ENCODE measurements at places on chromosomes 7 and 10. TPM values are rescaled to one million over a fixed set of nuclear protein-coding genes. Genes with fewer than 3 reads are reported as not detected.

DNA sequence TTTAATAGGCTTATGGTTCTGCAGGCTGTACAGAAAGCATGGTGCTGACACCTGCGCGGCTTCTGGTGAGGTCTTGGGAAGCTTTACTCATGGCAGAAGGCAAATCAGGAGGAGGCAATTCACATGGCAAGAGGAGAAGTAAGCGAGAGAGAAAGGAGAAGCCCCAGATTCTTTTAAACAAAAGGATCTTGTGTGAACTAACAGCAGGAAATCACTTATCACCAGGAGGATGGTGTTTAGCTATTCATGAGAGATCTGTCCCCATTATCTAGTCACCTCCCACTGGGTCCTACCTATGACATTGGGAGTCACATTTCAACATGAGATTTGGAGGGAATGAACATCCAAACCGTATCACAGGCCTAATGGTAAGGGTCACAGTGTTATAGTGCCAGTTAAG lies 678.0 kb upstream of the KCND2 start:
- peak; percentile 22 for DNase-seq

DNA sequence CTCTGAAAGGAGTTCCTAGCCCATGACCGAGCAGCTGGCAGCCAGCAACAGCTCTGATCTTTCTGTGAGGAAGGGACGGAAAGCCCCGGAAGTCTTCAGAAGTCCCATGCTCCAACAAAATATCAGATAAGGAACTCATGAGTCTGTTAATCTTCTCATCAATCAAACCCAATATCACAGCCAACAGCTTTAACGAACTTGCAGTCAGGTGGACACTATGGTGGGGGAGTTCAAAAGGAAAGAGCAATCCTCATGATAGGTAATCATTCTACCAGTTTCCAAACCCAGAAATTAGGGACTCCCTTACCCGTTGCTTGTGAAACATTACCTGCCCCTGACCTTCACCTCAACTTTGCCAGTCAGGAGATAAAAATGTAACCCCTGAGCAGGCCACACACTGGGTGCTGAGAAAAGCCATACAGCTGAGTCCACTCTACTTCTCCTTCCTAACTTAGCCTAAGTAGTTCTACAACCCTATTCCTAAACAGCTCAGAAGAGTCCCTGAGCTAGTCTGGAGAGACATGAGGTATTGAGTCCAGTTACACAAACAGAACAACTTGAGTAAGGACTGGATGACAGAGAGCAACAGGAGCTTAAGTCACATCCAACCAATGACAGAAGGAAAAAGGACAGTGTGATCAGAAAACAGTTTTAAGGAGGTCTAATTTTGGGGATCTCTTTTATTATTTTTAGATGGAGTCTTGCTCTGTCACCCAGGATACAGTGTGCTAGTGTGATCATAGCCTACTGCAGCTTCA lies 2.2 kb downstream of the NDST2 start:
- no peak for DNase-seq

GRCh38 chr7:77903597-77903996 lies 105.0 kb downstream of the PHTF2 start:
- DNase-seq = no peak

GRCh38 chr10:14603534-14604102 lies 171.1 kb downstream of the FAM107B start:
- peak; percentile 17 for DNase-seq

- DNase-seq = no peak
Measured at GRCh38 chr10:103576862-103577261, 83.4 kb downstream of the NEURL1 start.

GRCh38 chr7:111958431-111958830 lies 247.8 kb downstream of the DOCK4 start:
- no peak for DNase-seq

DNA sequence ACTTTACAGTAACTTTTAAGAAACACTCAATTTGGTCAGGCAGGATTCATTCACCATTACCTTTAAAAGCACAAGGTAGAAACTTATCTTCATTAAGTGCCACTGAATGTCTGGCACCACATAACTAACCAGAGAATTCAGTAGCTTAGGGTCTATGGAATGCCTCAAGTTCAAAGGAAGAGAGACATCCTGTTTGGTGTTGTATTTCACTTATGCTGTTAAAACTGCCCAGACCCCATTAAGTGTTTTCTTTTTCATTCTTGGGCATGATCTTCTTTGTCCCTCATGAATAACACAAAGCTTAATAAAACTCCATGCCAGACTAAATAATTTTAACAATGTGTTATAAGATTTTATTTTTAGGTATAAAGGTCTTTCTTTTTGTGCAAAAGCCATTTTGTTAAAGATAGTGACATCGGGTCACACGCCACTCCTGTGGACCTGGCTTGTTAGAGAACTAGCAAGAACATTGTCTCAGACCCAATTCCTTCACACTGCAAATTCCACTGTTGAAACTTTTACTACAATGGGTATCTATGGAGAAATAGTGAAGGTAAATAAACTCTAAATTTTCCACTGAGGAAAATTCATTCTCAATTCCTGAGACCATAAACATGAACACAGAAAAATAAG lies 221.0 kb downstream of the TWIST1 start:
- DNase-seq = no peak

DNA sequence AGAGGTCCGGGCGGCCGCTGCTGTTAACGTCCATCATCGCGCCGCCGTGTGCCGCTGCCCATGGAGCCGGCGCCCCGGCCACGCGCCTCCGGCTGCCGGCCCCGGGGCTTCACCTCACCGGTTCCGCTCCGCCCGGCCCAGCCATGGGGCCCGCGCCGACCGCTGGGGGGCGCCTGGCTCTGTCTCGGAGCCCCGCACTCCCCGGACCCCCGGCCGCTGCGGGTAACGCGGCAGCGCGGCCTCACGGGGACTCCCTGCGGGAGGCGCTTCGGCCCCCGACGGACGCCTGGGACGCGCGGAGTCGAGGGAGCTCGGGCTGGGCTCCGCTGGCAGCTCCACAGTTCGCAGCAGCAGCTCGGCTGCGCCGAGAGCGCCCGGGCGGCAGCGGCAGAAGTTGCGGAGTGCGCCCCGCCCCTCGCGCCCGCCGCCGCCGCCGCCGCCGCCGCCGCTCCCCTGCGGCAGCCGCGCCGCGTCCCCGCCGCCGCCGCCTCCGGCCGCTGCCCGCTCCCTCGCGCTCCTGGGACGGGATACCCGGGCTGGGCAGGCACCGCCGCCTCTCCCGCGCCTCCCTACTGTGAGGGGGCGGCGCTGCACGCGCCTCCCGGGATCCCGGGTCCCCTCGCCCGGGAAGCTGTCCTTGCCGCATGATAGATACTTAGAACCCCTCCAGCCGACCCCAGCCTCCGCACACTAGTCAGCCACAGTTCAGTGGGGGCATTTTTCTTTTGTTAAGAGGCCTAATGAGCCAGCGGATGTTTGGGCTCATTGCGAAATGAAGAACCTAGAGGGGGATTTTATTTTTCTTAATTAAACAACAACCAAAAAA lies at the start of gene HTR7:
Gene HTR7, minus strand, starts transcription at position 405 of the 826 bp plus-strand sequence. Its CDS starts 368 bp downstream, at position 37.
- DNase-seq = peak; percentile 18

GRCh38 chr7:151383638-151384351 lies 26.0 kb downstream of the WDR86 start:
- DNase-seq = peak; percentile 64

GRCh38 chr7:29569648-29570047 lies 6.0 kb downstream of the PRR15 start:
- DNase-seq = no peak

GRCh38 chr7:70569335-70569819 lies 562.6 kb upstream of the GALNT17 start:
- peak; percentile 49 for DNase-seq

The SMKR1 gene
- total RNA-seq = 2.2 TPM

The PNLIPRP3 gene
- not detected for total RNA-seq

All from cerebellum (tissue), 4 donors.